Activated naive CD4-positive, alpha-beta T cell treated with anti-CD3 and anti-CD28 coated beads for 36 hours (primary cell): ENCODE measurements at places on chromosomes 3 and 15. TPM values are rescaled to one million over a fixed set of nuclear protein-coding genes. Genes with fewer than 3 reads are reported as not detected.

The GPR149 gene
- total RNA-seq: not detected

The EPB42 gene
- not detected for total RNA-seq

The SCG5 gene
- total RNA-seq: 0.57 TPM

The UBR1 gene
- 25.2 TPM for total RNA-seq

The ZFYVE19 gene
- 17.0 TPM for total RNA-seq

The SNTN gene
- not detected for total RNA-seq

The RBPMS2 gene
- total RNA-seq: not detected
